HEK293T (cell line): ENCODE measurements at places on chromosomes 4 and X.

- DNase-seq: no peak
Measured at GRCh38 chrX:101732870-101733269, 73.2 kb upstream of the ARMCX2 start.

- no peak for DNase-seq
Measured at GRCh38 chr4:80184825-80185756, 12.2 kb upstream of the PRDM8 start.

- no peak for DNase-seq
Measured at GRCh38 chrX:24790166-24790565, 96.4 kb downstream of the POLA1 start.

- peak; percentile 19 for DNase-seq
Measured at GRCh38 chrX:130682990-130683389, 220.0 kb downstream of the ENOX2 start.

- no peak for DNase-seq
Measured at GRCh38 chr4:86243750-86244149, 116.1 kb downstream of the MAPK10 start.

- DNase-seq: no peak
Measured at GRCh38 chr4:20046931-20047677, 204.6 kb upstream of the SLIT2 start.

DNA sequence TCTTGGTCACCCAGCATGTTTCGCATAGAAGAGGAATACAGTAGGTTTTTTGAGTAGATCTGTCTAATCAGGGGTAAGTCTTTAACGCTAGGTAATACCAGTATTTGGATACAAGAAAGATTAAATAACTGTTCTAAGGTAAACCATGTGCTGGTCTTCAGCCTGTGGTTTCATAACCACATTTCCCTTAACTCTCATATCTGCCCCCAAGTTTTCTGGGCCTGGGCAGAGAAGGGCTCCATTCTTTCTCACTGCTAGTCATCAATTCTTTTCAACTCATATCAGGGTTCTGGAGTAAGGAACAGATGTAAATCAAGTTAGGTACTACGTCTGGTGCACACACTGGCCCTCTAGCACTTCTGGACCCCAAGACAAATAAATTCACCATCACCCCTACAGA, 49.0 kb downstream of the DHX15 start:
- no peak for DNase-seq

- DNase-seq: no peak
Measured at GRCh38 chr4:125321709-125322365, 7.1 kb downstream of the FAT4 start.

DNA sequence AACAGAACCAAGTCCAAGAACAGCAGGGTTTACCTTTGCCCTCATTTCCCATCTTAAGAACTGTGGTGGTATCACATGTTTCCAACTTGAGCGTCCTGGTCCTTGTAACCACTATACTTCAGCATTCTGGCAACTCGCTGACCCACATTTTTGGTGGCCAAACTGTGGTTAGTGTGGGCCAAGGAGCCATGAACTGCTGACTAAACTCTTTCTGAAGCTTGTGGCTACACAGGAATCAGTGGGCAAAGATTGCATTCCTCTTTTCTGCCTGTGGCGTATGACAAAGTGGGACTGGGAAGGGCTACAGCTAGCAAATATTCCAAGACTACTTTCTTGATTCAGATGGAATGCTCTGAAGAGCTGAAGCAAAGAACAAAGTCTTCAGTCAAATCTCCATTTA, 106.3 kb upstream of the MID1 start:
- no peak for DNase-seq

DNA sequence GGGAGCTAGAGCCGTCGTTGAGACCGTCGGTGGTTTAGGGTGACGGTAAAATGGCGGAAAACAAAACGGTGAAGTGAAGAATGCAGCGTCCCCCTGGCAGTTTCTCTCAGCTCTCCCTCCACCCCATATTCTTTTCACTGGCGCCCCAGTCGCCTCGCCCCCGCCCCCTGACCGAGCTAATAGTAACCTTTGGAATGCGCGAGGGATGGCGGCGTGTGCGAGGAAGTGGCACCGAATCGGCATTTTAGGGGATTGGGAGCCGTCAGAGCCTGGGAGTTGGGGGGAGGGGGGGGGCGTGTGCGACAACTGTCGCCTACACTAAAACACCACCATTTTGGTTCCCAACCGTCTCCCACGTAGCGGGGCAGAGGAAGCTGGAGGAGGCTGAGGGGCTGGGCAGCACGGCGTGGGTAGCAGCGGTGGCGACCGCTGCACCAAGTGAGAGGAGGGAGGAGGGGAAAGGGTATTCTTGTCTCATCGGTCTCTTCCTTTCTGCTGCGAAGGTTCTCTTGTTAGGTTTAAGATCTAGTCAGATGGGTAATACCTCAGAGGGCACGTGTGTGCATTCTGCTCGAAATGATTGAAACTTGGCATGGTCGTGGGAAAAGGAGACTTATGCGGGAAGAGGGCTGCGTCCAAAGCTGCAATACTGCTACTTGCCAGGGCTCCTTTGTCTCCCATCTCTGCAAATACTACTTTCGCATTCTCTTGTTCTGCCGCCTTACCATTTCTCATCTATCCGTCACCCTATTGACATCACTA, 840 bp downstream of the ZNF711 start:
- peak; percentile 16 for DNase-seq

DNA sequence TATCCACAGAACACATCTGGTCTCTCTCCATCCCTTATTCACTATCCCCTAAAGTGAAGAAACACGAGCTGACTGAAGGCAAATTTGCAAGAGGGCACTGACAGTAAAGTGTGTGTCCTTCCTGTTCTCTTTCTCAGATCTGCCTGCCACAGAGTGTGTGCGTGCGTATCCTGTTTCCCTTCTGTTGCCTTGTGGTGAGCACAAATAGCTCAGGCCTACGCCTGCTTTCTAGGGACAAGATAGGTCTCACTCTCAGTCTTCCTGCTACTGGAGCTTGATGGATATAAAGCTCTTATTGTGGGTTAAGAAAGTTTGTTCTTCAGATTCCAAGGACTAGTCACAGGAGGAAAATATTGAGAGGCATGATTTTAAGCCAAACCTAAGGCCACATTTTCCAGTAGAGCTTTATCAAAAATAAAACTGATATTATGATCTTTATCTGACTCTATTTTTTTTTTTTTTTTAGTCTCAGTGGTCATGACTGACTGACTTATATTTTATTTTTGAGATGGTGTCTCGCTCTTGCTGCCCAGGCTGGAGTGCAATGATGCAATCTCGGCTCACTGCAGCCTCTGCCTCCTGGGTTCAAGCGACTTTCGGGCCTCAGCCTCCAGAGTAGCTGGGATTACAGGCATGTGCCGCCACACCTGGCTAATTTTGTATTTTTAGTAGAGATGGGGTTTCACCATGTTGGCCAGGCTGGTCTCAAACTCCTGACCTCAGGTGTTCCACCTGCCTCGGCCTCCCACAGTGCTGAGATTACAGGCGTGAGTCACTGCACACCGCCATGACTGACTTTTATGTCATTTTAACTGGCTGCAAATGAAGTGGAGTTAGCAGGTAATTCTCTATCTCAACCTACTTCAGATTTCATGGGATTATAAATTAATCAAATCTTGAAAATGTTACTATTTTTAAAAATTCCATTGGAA, 140.3 kb upstream of the SH3RF1 start:
- no peak for DNase-seq

DNA sequence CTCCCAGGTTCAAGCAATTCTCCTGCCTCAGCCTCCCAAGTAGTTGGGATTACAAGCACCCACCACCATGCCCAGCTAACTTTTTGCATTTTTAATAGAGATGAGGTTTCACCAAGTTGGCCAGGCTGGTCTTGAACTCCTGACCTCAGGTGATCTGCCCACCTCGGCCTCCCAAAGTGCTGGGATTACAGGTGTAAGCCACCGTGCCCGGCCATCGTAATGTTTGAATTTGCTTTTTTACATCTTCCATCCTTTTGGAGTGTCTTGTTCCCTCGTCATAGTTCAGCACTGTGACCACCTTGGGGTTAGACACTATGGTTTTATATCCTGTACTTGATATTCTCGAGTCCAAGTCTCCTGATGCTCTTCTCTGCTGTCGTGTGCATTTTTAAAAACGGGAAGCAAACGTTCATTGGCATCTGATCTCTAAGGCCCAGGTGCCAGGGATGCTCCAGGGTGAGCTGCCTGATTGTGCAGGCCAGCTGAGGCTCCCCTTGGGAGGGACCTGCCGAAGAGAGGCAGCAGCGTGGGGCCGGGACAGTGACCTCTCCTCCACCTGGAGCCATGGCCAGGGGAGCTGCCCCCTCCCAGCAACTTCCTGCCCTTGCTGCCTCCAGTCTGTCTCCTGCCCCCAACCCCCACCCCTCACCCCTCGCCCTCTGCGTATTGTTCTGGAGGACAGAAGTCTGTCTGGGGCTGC, 16.7 kb downstream of the DGKQ start:
- DNase-seq: no peak

- no peak for DNase-seq
Measured at GRCh38 chr4:105605493-105605892, 53.1 kb downstream of the ARHGEF38 start.

- no peak for DNase-seq
Measured at GRCh38 chr4:5568931-5569330, 139.4 kb downstream of the EVC2 start.

DNA sequence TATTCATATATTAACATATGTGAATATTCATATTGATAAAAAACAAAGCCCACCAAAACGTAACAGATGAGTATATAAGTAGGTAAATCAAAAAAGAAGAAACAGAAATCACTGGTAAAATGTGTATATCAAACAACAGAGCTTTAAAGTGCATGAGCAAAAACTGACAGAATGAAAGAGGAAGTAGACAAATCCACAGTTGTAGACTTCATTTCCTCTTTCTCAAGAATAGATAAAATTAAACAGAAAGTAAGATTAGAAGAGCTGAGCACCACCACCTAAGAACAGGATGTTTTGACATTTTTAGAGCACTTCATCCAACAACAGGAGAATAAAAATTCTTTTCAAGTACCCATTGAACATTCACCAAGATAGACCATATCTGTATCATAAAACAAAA, 64.6 kb downstream of the CNKSR2 start:
- no peak for DNase-seq

GRCh38 chrX:39000802-39001201, 199.5 kb downstream of the MID1IP1 start:
- DNase-seq: no peak

DNA sequence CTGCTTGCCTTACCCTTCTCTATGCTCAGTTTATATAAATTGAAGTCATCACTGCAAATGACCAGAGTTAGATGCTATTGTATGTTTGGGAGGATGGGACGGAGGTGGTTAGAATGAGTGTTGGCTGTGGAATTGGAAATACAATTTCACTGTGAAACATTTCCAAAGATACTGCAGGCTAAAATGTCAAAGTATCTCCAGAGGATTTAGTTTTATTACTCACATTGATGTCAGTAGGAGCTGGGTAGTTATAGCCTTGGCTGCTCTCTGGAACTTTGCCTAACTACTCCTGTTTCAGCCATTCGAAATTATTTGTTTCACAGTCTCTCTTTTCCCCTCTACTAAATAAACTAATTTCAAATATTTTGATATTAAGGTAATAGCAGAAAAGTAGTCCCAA, 92.6 kb upstream of the PPP3CA start:
- no peak for DNase-seq
